ENCODE measurements at places on chromosomes 4 and X.

- DNase-seq, result no peak
These were observed 98.8 kb upstream of the TECRL start for GRCh38 chr4:64508089-64508488.

- no peak for DNase-seq
These were observed 88.2 kb downstream of the TMA16 start for GRCh38 chr4:163582703-163583102.

GRCh38 chr4:33625748-33626147 lies 2618.6 kb downstream of the ARAP2 start:
- no peak for DNase-seq

DNA sequence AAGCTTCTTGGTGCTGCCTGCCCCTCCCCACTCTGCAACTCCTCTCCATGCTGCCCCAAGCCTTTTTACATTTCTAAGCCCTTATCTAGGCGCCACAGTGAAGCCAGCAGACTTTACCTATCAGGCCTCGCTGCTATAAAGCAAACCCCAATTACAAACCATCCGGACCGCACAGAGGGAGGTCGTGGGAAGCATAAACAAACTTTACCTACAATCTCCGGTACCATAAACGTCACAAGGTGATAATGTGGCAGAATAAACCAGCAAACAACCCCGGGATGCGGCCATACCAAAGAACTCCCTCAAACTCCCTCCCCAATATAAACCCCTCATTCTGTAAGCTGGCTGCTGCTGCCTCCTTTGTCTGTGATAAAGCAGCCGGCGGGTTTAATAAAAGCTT lies 54.0 kb upstream of the ZCCHC13 start:
- DNase-seq, result no peak

- DNase-seq, result no peak
These were observed 1.4 kb downstream of the MAEA start for GRCh38 chr4:1291091-1291490.

GRCh38 chr4:26993967-26994366 lies 133.3 kb downstream of the STIM2 start:
- no peak for DNase-seq

- no peak for DNase-seq
These were observed 668.1 kb upstream of the CPEB2 start for GRCh38 chr4:14334166-14334565.

- no peak for DNase-seq
These were observed 29.7 kb upstream of the HELT start for GRCh38 chr4:184988611-184989010.

GRCh38 chrX:21863241-21863640 lies 7.5 kb downstream of the YY2 start:
- no peak for DNase-seq

DNA sequence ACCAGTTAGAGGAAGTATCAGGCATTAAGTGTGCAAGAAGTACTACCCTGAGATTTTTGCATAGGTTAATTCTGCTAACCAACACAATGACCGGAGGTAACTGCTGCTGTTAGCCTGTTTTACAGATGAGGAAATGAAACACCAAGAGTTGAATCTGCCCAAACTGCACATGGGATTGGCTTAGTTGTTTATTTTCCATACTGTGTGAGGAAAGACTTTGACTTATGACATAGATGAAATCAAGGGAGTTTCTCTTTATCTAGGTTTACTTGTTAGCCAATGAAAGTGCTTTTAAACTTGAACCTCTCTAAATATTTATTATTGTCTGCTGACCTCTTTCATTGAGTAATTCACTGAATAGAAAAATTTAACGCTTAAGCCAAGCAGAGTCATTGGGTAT lies 10.3 kb downstream of the GUCY1B1 start:
- DNase-seq, result no peak

GRCh38 chrX:70973221-70973620 lies 42.3 kb upstream of the SLC7A3 start:
- no peak for DNase-seq

DNA sequence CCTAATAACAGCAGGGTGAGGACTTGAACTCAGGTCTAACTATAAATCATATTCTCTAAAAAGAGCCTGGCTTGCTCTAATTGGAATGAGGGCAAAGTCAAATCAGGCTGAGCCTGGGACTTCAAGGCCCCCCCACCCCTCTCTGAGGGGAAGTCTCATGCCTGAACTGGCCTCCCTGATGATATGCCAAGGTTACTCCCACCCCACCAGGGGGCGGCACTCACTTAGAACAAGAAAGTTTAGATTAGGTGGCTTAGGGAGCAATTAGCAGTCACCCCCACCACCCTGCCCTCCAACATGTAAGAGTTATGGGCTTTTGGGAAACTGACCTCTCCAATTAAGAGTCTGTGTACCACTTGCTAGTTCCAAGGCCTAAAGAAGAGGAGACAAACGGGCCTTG lies 2.7 kb downstream of the FOXO4 start:
- peak; percentile 15 for DNase-seq

DNA sequence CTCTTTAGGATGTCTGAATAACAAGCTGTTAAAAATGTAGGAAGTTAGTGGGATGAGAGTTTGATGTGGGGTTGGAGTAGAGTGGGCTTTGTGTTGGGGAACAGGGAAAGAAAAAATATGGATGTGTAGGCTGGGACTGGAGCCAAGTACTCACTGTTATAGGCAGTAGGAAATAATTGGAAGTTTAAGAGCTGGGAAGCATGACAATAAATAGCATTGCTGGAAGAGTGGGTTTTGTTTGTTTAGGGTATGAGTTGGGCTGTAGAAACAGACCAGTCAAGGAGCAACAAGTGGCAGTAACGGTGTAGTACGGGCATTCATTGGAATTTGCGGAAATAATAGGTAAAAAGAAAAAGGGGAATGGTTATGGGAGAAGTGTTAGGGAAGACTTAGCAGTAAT lies 81.6 kb downstream of the KDM6A start:
- no peak for DNase-seq

DNA sequence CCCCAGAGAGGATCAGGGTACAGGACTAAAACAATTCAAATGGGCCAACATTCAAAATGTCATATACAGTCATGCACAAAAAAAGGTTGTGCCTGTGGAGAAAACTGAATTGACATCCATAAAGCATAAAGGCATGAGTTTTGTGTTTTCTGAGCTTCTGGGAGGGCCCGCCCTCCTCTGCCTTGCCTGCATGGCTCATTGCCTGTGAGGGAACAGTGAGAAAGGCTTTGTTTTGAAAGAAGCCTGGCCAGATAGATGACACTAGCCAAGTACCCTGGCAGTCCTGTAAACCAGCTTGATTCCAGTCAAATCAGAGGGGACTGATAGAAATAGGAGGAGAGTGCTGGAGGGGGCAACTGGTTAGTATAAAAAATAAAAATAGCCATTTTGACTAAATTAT lies 194.3 kb downstream of the KIT start:
- DNase-seq, result no peak

DNA sequence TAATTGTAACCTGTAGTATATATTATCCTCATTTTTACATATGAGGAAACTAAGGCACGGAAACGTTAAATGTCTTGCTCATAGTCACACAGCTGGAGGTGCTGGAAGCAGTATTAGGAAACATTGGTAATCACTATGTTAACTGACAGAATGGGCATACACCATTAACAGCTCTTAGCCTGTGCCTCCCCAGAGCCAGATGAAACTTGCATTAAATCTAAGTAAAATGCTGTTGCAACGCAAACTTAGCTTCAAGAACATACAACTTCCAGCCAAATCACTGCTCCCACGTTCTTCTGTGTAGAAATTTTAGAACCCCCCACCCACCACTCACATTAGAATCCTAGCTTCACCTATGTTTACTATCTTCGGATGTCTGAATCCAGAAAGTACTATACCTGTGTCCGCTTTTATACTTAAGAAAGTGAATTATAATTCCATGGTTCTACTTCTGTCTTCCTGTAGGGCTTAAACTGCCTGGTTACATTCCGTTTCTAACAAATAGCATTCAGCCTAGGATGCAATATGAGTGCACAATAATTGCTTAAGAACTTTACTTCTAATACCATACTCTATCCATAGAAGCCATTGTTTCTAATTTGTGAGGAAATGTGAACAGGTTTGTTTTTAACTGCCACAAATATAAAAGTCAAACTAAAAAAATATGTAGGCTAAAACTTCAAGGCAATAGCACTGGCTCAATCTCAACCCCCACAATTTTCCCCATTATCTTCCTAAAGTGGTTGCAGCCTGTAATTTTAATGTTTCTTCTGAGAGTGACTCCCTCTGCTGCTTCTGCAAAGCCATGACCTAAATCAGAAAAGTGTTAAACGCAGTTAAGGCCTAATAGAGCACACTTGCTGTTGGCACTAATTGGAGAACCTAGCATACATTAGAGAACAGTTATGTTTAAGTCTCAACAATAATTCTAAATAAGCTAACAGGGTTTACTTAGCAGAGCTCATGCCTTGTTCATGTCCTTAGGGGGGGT lies 4.4 kb downstream of the UNC5C start:
- no peak for DNase-seq

DNA sequence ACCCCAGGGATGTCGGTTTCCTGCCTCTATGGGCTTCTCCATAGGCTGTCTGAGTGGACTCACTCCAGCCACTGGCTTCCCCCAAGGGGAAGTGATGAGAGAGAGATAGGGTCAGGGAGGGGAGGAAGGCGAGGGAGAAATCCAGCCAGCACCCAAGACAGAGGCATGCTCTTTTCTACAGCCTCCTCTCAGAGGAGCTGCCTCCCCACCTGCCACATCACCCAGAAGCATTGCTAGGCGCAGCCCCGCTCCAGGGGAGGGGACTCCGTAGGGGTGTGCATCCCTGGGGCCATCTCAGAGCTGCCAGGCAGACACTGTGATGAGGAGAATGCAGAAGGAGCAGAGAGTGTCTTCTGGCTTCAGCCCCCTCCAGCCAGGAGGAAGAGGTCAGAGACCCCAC lies 109.5 kb upstream of the NKX1-1 start:
- no peak for DNase-seq

- DNase-seq, result peak; percentile 45
These were observed 76.0 kb downstream of the INTS6L start for GRCh38 chrX:135596495-135596894.

Data from neural crest cell (in vitro differentiated cells).